ENCODE measurements at places on chromosomes 16 and 17.
A peak's percentile ranks its signal among the peaks of the same experiment; 100 is the strongest.

DNA sequence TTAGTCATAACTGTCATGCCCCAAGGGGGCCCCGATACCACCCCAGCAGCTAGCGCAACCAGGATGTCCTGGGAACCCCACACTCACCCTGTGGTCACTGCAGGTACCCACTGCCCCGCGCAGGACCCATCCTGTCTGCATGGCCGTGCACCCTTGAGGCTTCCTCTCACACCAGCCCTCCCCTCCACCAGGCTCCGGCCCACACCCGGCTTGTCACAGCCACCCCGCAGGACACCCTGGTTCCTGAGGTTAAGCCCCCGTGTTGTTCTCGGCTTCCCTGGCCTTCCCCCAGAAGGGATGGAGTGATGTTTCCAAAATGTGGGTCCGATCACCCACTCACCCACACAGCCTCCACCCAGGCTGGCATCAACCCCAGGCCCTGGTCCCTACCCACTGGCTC is 7.5 kb downstream of the DNASE1L2 start:
- DNase-seq, result no peak

GRCh38 chr16:30992931-30993816 is 8.2 kb downstream of the HSD3B7 start:
- no peak for DNase-seq

- DNase-seq, result no peak
Measured at GRCh38 chr16:1455190-1456171, 11.1 kb upstream of the CCDC154 start.

DNA sequence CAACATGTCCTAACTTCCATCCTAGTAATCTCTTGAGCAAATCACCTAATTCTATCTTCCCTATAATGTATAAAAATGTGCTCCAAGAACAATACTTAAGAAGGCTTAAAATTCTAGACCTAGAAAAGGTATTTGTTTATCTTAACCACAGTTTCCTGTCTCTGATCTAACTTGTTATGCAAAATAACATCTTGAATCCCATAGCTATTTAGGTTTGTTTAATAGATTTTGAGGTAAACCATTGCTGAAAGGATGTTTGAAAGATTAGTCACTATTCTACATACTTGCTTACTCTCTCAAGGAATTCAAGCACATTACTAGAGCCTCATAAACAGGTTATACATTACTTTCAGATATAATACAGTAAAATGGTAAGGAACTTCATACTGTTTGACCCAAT is 13.0 kb downstream of the CA10 start:
- DNase-seq, result peak; percentile 24

- no peak for DNase-seq
Measured at GRCh38 chr17:15265131-15265530, at the start of gene PMP22. PMP22 (minus strand) TSS chr17:15265326; CDS start chr17:15260727, 4,599 bp downstream.

DNA sequence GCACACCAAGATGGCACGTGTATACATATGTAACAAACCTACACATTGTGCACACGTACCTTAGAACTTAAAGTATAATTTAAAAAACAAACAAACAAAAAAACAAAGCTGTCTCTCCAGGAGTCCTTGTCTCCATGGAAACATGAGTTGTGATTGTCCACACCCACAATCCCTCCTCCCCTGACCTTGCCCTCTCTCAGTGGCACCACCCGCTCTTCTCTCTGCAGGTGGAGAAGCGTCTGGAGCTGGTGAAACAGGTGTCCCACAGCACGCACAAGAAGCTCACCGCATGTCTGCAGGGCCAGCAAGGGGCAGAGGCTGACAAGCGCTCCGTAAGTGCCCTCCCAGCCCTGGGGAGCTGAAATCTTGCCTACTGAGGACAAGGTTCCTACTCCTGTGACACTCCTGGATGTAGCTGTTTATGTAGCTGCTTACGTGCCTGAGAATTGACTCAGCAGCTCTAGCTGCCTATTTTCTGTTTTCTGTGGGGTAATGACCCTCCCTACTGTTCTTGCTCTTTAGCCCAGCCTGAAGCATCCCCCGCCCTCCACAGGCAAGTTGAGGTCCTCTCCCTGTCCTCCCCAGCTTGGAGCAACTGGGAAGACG is 107.0 kb downstream of the ARHGAP44 start:
- no peak for DNase-seq

DNA sequence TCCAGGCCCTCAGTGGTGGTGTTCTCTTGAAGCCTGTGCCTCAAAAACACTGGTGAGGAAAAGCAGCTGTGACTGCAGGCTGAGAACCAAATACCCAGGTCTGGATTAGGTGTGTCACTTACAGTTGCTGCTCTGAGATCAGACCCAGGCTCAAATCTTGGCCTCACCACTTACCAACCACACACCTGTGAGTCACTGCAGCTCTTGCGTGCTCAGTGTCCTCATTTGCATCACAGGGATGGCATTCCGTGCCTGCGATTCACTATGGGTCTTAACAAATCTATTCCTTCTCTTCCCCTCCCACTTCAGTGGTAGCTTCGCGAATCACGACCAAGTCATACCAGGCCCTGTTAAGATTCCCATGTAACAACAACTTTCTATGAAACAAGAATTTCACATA is 233.4 kb upstream of the HSBP1 start:
- peak; percentile 77 for DNase-seq

DNA sequence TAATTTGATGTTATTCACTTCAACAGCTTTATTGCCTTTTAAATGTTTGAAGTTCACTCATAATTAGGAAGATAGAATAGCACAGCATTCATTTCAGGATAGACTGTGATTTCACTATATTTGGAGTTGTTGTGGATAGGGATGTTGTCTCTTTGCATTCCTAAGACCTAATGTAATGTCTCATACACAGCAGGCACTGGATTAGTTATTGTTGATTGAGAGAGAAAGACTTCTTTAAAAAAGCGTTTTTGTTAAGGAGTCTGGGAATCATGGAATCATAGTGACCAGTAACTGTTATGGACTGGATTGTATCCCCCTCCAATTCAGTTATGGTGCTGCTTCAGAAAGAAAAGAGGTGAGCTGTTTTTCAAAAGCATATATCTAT is 122.0 kb downstream of the USP22 start:
- DNase-seq, result peak; percentile 67

DNA sequence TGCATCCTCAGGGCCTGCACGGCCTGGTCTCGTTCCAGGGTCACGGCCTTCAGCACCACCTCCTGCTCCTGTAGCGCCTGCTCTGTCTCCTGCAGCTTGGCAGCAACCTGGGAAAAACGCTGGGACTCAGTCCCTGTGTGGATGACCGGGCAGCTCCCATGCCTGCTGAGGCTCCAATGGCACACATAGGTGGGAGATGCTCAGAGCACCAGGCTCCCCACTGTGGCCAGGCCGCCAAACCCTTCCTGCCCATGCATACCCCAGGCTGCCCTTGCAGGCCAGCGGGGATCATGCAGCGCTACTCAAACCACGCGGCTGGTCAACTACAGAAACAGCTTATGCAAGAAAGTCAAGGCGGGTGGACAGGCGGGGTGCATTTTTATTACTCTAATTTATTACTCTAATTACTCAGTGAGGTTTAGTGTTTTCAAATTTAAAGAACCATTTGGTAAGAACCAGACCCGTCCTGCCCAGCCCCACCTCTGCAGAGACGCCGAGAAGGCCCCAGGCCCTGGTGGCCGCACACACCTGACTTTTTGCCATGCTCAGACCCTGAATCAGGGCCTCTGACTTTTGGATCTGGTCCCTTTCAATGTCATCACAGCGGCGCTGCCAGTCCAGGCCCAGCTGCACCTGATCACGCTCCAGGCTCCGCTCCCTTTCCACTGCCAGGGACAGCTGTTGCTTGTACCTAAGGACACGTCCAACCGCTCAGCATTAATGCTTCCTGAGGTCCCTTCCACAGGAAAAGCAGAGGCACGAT is 34.0 kb downstream of the CCDC57 start:
- no peak for DNase-seq

DNA sequence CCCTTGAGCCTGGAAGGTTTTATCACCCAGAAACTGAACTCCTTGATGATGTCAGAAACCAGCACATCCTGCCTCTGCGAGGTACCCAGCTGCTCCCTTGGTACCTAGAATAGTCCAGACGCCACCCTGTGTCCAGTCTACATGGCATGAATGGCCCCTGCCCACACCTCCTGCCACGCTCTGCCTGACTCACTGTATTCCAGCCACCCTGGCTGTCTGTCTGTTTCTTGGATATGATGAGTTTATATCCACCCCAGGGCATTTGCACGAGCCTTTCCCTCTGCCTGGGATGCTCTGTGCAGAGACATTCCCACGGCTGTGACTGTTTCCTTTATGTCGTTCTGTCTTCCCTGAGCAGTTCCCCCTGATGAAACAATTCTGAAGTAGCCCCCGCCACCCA is 68.7 kb downstream of the CRISPLD2 start:
- no peak for DNase-seq

DNA sequence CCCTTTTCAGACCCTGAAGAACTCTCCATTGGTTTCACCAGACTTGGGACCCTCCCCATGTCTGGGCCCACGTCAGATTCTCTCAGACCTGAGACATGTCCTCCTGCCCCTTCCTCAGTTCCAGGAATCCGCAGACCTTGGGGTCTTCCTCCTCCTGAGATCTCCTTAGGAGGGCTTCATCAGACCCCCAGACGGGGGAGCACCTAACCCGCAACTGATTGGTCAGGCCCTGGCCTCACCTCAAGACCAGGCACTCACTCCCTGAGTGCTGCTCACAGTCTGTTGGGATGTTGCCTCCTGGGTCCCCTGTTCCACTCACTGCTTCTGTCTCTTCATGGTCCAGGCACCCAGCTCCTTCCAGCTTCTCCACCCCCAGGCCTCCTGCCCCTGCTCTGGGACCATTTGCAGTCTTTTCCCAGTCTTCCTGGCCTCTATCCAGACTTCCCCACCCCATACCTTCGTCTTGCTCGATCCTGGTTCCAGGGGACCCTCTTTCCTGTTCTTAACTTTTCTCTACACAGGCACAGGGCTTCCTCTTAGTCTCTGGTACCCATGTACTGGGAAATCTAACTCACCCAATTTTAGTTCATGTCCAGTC is 1.2 kb downstream of the GID4 start:
- no peak for DNase-seq

GRCh38 chr16:27229891-27230470 is 26.7 kb downstream of the KDM8 start:
- DNase-seq, result no peak

DNA sequence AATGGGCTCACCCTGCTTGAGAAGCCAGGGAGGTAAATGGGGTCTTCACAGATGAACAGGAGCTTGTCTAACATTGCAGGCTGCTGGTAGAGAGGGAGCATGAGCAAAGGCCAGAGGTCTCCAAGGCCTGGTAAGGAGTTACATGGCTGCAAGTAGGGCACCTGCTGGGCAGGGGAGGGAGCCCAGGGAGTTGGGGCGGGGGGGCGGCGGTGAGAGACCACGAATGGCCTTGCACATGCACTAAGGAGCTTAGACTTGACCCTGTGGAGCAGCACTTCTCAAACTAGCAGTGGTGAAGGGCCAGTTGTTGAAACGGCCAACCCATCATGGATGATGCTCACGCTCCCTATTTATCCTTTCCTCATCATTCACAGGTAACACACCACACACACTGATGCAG is 38.4 kb downstream of the ERN1 start:
- DNase-seq, result no peak

DNA sequence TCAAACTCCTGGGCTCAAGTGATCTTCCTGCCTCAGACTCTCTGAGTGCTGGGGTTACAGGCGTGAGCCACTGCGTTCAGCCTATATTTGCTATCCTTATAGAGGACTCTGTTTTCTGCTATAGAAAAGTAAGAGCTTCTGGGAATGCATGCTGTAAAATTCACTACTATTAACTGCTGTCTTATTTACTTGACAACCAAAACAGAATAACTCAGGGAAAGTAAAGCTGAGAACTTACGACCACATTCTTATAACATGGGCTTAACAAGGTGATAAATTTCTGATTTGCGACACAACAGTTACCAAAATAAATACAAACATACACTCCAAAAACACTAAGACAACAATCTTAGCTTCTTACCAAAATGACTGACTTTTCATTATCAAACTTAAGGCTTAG is 23.9 kb downstream of the APPBP2 start:
- no peak for DNase-seq

GRCh38 chr17:46917041-46917440 is 5.9 kb upstream of the GOSR2 start:
- no peak for DNase-seq

DNA sequence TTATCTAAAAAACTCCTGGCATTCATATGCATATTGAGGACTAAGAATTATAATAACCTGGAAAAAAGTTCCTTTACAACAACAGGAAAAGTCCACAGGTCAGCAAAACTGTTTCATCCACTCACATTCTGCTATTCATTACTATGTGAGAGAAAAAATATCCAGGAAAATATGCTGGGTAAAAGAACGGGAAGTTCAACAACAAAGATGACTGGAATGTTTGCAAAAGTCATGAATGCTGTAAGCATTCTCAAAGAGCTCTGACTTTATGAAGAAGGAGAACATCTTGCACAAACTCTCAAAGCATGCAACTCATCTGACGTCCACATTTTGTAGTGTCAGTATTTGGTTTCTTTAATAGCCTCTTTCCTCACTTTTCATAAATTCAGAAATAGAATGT is 56.9 kb upstream of the ALDH3A1 start:
- DNase-seq, result peak; percentile 66

DNA sequence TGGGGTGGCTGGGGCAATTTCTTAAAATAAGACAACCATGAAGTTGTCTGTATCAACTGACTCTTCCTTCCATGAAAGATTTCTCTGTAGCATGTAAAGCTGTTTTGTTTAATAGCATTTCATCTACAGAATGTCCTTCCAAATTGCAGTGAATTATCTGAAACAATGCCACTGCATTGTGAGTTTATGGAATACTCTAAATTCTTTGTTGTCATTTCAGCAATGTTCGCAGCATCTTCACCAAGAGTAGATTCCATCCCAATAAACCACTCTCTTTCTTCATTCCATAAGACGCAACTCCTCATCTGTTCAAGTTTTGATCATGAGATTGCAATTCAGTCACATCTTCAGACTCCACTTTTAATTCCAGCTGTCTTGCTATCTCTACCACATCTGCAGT is 54.6 kb downstream of the CPPED1 start:
- DNase-seq, result no peak

DNA sequence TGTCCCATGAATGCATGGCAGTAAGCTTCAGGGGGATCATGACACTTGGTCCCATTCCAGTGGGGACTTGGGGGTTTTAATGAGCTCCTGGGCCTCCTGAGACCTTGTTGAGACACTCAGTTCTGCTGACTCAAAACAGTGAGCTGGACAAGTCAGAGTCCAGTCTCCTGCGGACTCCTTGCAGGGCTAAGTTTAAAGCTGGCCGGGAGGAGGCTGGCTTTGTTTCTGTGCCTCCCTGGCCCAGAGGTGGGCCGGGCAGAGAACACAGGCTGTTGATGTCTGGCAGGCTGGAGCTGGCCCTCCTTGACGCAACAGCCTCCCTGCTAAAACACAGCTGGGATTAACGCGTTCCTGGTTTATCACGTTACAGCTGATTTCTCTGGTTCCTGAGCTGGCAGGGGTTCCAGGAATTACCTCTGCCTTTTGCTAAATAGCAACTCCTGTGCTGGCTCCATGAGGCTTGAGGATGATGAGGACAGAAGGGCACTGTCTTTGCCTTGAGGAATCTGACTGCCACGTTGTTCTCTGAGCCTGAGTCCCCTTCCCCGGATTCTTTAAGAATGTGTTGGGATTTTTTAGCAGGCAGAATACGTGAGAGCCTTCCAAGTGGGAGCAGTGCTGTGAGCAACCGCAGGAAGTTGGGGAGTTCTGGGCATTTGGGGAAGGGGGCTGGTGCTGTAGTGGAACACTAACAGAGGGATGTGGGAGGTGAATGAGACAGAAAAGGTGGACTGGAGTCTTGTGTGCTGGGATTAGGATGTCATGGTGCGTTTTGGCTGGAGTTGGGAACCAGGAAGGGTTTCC is 2.0 kb downstream of the GPT2 start:
- peak; percentile 36 for DNase-seq
